KG1 (cell line): ENCODE measurements at places on chromosomes 11 and 22.

DNA sequence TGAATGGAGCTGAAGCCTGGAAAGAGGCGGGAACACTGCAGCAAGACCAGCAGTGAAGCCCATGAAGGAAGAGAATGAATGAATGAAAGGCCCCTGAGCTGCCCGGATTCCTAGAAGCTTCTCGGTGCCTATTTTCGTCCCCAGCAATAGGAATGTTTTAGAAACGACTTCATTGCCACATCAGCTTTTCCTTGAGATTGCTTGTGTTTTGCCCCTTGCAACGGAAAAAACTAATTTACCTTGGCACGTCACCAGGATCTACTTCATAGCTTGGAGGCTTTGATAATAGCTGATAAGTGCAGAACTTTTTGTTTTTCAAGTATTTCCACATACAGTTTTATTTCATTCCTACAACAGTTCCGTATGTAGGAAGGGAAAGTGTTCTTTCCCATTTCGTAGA is 248.9 kb upstream of the NARS2 start:
- DNase-seq: no peak

DNA sequence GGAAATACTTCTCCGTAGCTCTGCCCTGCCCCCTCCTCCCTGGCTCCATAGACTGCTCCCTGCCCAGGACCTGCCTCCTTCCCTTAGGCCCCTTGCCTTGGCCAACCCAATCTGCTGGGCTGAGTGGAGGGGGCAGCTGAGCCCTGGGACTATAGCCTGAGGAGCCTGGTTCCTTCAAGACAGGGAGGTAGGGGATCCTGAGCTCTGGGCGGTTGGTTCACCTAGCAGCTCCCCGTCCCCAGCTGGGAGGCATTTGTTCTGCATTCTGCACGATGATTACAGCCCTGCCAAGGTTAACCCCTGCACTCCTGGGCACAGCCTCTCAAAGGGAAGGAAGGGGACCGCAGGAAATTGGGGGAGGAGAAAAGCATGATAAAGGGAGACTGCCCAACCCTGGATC is 3.6 kb upstream of the CDC42EP1 start:
- no peak for DNase-seq

- DNase-seq: no peak
Observed at GRCh38 chr22:28882545-28882877, 861 bp upstream of the ZNRF3 start.

DNA sequence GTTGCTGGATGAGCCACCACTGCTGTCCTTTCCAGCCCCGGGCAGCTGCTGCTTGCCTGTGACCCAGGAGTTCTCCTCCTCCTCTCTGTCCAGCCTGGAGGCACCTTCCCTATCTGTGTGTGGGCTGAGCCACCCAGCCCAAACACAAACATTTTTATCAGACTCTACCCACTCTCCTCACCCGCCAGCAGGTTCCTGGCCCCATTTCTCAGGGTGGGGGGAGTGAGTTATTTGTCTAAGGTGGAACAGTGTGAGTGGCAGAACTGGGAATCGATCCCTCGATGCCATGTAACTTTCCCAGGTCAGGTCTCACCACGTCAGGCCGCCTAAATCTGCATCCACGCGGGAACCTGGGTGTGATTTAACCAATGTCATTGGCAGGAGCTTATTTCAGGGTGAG is 20.8 kb upstream of the SMIM38 start:
- no peak for DNase-seq

- no peak for DNase-seq
Observed at GRCh38 chr11:98835335-98835734, 185.4 kb upstream of the CNTN5 start.

GRCh38 chr11:130815097-130815802 is 101.0 kb downstream of the SNX19 start:
- DNase-seq: no peak

DNA sequence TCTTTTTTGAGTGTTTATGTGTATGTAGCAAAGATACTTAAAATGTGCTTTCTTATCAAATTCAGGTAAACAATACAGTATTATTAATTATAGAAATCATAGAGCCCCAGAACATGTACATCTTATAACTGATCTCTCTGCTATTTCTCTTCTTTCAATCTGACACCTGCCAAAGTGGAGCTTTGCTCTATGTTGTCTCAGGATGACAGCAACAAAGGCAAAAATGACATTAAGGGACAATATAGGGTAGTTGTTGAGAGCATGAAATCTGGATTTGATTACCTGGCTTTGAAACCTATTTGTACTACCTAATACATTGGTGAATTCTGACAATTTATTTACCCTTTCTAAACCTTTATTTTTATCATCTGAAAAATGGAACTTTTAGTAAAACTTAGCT is 7.0 kb downstream of the OR5J2 start:
- no peak for DNase-seq

DNA sequence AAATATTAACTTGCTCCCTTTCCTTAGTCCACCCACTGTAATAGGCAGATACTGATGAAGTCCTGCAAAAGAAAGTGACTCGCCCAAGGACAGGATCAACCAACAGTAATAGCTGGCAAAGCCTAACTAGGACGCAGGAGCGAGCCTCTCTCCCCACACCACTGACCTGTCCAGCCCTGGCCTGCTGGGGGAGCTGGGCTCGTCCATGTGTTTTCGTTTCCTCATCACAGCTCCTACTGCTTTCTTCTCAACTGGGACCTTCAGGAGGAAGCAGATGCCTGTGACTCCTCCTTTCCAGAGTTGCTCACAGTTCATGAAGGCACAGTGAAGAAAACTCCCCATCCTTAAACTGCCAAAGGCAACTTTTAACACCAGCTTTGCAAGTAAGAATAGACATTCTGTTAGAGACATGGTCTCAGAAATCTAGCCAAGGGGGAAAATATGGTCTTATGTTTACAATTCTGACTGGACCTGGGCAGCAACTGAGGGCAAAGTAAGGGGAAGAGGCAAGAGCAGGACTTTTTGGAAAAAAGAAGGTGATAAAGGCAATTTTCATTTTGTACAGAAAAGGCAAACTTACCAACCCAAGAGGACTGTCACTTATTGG is 11.6 kb upstream of the GPHA2 start:
- no peak for DNase-seq

- no peak for DNase-seq
Observed at GRCh38 chr11:117281159-117281558, 10.0 kb upstream of the BACE1-AS start.

- no peak for DNase-seq
Observed at GRCh38 chr22:44648821-44649565, 53.0 kb upstream of the PRR5 start.

- no peak for DNase-seq
Observed at GRCh38 chr11:66875378-66875777, 18.5 kb downstream of the LRFN4 start.

DNA sequence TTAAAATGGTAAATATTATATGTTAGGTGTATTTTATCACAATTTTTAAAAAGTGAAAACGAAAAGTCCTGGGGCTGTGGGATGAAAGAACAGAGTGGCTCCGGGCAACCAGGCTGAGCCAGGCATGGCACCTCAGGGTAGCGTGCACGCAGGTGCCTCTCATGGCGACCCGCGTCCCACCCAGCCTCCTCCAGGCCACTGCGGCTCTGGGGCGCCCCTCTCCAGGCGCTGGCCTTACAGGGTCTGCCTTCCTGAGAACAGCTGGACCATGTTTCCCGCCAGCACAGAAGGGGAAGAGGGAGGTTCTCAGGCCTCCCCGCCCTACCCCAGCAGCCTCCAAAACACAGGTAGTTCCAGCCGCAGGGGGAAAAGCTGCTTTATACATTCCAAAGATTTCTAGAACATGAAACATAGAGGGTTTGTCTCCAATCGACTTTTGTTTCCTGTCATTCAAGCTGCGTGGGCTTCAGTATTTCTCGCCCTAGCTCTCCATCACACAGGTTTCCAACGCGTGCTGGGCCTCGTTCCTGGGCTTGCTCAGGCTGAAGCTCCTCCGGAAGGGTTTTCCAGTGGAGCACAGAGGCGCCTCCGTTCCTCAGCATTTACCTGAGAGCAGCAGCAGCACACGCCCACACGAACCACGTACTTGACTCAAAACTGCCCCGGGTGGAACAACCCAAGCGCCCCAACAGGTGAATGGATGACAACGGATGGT is 10.5 kb downstream of the EHD1 start:
- no peak for DNase-seq

GRCh38 chr22:44384563-44385295 is 72.0 kb upstream of the SHISAL1 start:
- DNase-seq: no peak

DNA sequence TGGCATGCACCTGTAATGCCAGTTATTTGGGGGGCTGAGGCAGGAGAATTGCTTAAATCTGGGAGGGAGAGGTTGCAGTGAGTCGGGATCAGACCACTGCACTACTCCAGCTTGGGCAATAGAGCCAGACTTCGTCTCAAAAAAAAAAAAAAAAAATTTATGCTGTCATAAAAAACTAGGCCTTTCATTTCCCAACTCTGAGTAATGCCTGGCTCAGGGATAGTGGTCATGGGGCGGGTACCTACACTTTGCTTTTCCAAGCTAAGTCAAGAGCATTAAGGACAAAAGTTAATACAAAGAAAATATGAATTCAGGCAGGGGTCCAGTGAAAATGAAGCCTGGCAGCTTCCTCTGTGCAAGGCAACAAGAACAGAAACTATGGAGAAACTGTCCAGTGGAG is 16.3 kb downstream of the CPSF7 start:
- no peak for DNase-seq

DNA sequence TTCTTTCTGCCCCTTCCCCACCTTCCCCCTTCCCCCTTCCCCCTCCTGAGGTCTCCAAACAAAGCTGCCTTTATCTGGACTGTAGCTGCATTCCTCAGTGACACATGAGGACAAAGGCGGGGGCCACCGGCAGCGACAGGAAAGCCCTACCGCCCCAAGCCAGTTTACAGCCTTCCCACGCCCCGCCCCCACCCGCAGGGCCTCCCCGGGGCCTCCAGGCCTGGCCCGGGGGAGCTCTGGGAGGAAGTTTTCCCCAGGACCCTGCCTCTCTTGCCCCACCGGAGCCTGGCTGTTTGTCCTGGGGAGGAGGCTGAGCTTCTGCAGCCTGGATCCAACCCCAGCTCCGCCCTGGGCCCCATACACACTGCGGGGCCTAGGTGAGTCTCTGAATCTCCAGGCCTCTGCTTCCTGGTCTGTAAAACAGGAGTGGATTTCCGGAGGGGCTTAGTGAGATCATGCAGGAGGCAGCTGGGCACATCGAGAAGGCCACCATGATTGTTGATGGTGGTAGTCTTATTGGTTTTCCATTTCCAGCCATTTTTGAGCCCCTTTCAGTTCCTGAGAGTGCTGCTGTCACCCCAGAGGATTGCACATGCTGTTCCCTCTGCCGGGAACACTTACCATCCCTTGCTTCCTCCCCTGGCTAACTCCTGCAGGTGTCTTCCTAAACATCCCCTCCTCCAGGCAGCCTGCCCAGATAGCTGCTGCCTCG is 130.7 kb downstream of the MN1 start:
- peak; percentile 23 for DNase-seq

DNA sequence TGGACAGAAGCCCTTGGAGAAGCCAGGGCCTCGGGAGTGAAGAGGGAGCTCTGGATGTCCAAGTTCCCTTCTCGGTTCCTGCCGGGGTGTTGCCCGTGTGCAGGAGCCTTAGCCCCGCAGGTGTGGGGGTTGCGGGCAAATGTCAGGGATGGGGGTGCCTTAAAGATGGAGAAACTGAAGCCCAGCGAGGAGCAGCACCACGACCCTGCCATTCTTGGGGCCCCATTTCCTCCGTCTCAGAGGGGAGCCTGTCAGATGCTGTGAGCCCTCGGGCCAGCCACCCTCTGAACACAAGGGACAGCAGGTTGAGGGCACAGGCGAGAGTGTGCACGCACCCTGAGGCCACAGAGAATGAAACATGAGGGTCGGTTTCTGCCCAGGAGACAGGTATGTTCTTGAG is 6.3 kb downstream of the OSBPL5 start:
- DNase-seq: no peak

GRCh38 chr22:25511725-25512124 is 52.8 kb upstream of the GRK3 start:
- no peak for DNase-seq

- no peak for DNase-seq
Observed at GRCh38 chr11:70424765-70425344, 26.5 kb downstream of the CTTN start.

DNA sequence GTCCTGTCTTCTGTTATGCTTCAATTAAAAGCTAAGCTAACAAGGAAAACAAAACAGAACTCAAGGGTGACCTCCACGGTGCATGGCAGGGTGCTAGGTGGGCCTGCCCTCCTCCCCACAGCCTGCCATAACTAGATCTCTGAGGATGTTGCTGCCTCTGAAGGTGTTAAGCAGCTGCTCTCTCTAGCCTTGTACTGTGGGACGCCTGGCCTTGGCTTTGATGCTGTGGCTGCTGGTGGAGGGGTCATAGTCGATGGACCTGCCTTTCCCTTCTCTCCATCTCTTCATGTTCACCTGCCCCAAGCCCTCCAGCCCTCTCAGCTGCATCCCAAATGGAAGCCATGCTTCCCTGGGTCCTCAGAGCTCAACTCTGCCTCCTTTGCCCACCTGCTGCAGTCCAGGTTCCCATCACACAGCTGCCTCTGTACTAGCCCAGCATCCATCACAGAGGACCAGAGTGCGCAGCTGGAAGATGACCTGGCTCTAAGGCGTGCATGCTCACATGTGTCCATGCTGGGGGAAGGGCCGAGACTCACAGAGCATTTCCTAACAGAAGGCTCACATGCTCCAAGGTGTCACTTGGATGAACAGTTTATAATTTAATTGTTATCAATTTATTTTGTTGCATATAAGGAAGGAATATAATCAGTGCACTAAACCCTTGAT is 180.3 kb upstream of the E2F8 start:
- DNase-seq: no peak

- DNase-seq: no peak
Observed at GRCh38 chr11:77814848-77815247, 5.7 kb downstream of the RSF1 start.

- no peak for DNase-seq
Observed at GRCh38 chr11:123409456-123410217, 20.4 kb upstream of the GRAMD1B start.

DNA sequence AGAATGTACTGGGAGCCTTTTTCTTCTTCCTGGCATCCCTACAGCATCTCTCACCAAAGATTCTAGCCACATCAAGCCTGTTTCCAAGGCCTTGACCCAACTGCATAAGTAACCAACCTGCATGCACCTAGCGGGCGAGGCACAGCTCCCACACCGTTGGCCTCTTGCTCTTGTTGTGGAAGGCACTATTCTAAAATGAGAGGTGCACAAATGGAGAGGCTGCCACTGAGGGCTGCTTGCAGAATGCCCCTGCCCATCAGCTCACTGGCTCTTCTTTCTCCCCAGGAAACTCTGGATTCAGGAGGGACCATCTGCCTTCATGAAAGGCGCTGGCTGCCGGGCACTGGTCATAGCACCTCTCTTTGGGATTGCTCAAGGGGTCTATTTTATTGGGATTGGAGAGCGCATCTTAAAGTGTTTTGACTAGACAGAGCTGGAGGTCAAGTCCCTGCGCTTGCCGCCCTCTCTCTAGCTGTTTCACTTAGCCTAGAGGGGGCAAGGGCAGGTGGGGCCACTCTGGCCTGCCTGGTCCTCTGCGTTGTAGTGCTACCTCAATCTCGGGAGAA is 26.6 kb downstream of the SLC25A18 start:
- DNase-seq: no peak

GRCh38 chr11:110762590-110762989 is 50.4 kb upstream of the ARHGAP20 start:
- no peak for DNase-seq

GRCh38 chr22:24095826-24096757 is 85.0 kb downstream of the CABIN1 start:
- no peak for DNase-seq

GRCh38 chr11:65801153-65801987 is 14.5 kb downstream of the OVOL1 start:
- no peak for DNase-seq
